Activated CD4-positive, alpha-beta T cell treated with anti-CD3 and anti-CD28 coated beads for 36 hours (primary cell): ENCODE measurements at places on chromosomes 16 and 17.
A peak's percentile ranks its signal among the peaks of the same experiment; 100 is the strongest.

DNA sequence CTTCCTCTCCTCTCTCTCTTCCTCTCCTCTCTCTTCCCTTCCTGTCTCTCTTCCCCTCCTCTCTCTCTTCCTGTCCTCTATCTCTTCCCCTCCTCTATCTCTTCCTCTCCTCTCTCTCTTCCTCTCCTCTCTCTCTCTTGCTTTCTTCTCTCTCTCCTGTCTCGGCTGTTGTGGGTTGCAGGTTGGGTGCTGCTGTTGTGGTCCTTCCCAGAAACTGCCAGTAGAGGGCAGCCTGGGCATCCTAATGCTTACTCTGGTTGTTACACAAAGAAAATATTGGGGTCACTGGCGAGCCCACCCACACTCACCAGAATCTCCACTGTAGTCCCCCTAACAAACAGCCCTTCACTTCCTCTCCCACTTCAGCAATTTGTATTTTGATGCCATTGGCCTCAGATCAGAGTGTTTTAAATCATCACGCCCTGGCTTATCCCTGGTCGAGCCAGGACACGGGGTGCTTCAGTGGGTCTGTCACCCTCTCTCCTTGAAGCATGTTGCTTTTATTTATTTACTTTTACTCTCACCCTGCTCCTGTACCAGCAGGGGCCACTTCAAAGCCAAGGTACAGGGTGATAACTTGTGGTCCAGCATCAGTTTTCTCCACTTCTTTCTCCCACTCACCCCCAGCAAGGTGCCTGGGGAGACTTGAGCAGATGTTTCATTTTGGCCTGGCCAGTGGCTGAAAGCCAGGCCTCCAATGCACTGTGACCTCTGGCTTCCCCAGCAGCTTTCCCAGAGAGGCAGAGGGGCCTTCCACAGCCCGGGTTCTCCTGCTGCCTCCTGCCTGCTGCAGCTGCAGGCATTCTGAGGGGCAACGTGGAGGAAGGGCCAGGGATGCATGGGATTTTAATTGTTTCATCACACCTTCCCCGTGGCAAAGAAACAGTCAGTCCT lies 4.7 kb upstream of the MMP15 start:
- H3K4me3 ChIP-seq, result no peak overlapping the region
- peaks cover 4% of the 10 kb centered on the region for H3K27me3 ChIP-seq
- peaks cover 3% of the 10 kb centered on the region for H3K36me3 ChIP-seq

DNA sequence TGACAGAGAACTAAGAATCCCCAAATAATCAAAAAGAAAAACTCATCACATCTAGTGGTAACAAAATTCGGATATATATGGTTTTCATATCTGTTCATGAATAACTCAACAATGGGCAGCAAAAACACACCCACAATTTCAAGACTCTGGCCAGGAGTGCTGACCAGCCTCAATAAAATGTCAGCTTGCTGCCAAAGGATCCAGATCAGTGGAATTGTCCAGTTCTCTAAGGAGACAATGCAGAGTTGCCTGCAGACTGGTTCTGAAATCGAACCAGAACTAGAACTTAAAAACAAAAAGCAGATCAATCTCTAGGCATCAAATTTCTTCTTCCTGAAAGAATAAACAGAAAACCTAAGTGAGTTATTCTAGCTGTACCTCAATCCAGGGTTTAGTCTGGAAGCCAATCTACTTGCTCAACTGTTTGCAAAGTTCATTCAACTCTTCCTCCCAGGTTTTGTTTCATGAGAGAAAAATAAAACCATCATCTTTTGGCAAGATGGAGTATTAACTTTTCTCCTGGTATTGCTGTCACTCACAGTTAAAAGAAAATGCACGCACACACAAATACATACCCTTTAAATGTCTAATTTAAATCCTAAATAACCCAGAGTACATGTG lies 61.0 kb downstream of the CFDP1 start:
- no peak overlapping the region for H3K4me3 ChIP-seq
- DNase-seq, result no peak
- H3K27me3 ChIP-seq, result peaks cover 3% of the 10 kb centered on the region
- H3K4me1 ChIP-seq, result no peaks in the 10 kb centered on the region
- peaks cover 30% of the 10 kb centered on the region for H3K36me3 ChIP-seq

GRCh38 chr17:51491416-51491815 lies 231.1 kb downstream of the UTP18 start:
- no peak overlapping the region for H3K4me3 ChIP-seq
- DNase-seq, result no peak
- H3K36me3 ChIP-seq, result no peaks in the 10 kb centered on the region
- H3K4me1 ChIP-seq, result peaks cover 4% of the 10 kb centered on the region
- H3K27ac ChIP-seq, result no peak overlapping the region
- H3K27me3 ChIP-seq, result no peaks in the 10 kb centered on the region

- H3K27ac ChIP-seq, result peak overlapping the region; percentile 89
- H3K36me3 ChIP-seq, result peaks cover 4% of the 10 kb centered on the region
- H3K4me3 ChIP-seq, result peak overlapping the region; percentile 69
- DNase-seq, result no peak
- H3K27me3 ChIP-seq, result no peaks in the 10 kb centered on the region
- peaks cover 63% of the 10 kb centered on the region for H3K4me1 ChIP-seq
Observed at GRCh38 chr17:7332111-7332510, 3.0 kb upstream of the NEURL4 start.

DNA sequence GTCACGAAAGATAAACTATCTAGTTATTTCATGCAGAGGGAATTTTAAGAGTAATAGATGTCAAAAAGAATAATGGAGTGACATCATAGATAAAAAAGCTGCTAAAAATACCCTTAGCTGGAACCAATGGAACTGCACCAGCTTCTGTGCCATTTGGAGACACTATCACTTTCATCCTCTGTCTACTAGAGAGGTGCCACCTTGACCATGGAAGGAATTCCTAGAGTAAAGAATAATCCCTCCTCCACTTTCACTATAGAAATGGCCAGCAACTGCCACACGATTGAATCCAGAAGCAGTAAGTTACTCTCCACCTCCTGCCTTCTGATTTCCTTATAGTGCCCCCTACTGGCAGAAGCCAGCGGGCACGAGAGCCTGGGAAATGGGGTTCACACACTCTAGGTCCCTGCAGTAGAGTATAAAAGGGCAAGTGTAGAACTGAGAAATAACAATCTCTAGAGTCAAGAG lies 2.8 kb upstream of the ALDH3A2 start:
- H3K36me3 ChIP-seq, result no peaks in the 10 kb centered on the region
- H3K4me1 ChIP-seq, result peaks cover 42% of the 10 kb centered on the region
- H3K27me3 ChIP-seq, result peaks cover 10% of the 10 kb centered on the region
- peak; percentile 78 for DNase-seq

- no peaks in the 10 kb centered on the region for H3K36me3 ChIP-seq
- H3K4me3 ChIP-seq, result no peak within 1 kb of the TSS
- DNase-seq, result peak; percentile 5
- peaks cover 52% of the 10 kb centered on the region for H3K27me3 ChIP-seq
- H3K27ac ChIP-seq, result no peak within 1 kb of the TSS
Observed at GRCh38 chr17:52158450-52159042, at the start of gene CA10. Gene CA10 (minus strand): TSS chr17:52158714.

GRCh38 chr17:42562388-42563142 lies 617 bp downstream of the COASY start:
- H3K4me3 ChIP-seq, result peak overlapping the region; percentile 94
- H3K36me3 ChIP-seq, result peaks cover 20% of the 10 kb centered on the region
- H3K4me1 ChIP-seq, result peaks cover 31% of the 10 kb centered on the region
- H3K27ac ChIP-seq, result peak overlapping the region; percentile 99

- DNase-seq, result no peak
- peaks cover 88% of the 10 kb centered on the region for H3K36me3 ChIP-seq
- H3K27ac ChIP-seq, result peak overlapping the region; percentile 92
- H3K4me1 ChIP-seq, result peaks cover 85% of the 10 kb centered on the region
Observed at GRCh38 chr16:27427538-27427937, 25.6 kb downstream of the IL21R start.
